Stimulated activated CD4-positive, alpha-beta T cell treated with anti-CD3 and anti-CD28 coated beads, TNF-alpha, amount 100 ng/mL, for 4 hours (primary cell): ENCODE measurements at places on chromosomes 13 and 19.

DNA sequence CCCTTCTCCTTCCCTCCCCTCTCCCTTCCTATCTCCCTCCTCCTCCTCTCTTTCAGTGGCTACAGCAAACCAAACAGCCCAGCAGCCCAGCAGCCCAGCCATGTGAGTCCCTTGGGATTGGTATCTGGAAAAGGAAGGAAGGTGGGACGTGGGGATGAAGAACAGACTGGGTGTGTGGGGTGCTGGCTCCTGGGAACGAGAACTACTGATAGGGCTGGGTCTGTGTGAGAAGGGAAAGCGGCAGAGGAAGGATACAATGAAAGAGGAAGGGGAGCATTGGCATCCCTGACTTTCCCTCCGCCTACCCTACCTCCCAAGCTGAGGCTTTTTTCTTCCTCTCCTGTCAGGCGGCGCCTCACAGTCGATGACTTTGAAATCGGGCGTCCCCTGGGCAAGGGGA lies 863 bp downstream of the AURKC start:
- DNase-seq, result no peak

GRCh38 chr19:52896431-52897137 lies 851 bp downstream of the ZNF320 start:
- DNase-seq, result no peak

DNA sequence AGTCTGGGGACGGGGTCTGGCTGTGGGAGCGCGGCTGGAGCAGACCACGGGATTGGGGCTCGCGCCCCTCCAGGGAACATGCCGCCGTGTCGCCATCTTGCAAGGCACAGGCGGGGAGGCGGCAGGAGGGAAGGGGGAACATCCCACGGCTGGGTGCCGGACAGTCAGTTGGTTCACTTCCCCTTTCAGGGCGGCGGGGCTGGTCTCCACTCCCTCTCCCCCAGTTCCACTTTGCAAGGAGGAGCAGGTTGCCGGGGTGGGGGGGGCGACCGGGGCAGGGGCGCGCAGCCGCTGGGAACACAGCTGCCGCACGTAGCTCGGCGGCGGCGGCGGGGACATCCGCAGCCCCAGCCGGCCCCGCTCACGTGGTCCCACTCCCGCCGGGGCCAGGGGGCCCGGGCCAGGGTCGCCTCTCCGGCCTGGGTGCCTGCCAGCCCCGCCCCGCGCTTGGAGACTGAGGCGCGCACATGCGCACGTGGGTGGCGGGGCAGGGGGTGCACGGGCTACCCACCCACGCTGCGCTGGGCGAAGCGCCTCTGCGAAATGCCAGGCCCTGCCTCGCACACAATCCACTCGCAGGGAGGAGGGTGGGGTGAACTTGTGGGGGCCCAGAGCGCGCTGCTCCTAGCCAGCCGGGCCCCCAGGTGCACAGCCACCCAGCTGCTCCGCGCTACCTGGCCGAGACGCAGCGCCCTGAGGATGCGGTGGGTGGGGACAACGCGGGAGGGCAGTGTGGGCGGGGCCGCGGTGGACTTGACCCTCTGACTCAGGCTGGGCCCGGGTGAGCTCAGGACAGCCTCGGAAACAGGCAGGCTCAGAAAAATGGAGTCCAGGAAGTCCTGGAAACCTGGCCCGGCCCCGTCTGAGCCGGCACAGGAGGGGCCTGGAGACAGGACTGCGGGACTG lies 6.4 kb downstream of the KLF16 start:
- DNase-seq, result no peak

GRCh38 chr19:29841559-29842367 lies 30.0 kb downstream of the CCNE1 start:
- no peak for DNase-seq

GRCh38 chr19:1361601-1362386 lies 21.9 kb upstream of the NDUFS7 start:
- no peak for DNase-seq

DNA sequence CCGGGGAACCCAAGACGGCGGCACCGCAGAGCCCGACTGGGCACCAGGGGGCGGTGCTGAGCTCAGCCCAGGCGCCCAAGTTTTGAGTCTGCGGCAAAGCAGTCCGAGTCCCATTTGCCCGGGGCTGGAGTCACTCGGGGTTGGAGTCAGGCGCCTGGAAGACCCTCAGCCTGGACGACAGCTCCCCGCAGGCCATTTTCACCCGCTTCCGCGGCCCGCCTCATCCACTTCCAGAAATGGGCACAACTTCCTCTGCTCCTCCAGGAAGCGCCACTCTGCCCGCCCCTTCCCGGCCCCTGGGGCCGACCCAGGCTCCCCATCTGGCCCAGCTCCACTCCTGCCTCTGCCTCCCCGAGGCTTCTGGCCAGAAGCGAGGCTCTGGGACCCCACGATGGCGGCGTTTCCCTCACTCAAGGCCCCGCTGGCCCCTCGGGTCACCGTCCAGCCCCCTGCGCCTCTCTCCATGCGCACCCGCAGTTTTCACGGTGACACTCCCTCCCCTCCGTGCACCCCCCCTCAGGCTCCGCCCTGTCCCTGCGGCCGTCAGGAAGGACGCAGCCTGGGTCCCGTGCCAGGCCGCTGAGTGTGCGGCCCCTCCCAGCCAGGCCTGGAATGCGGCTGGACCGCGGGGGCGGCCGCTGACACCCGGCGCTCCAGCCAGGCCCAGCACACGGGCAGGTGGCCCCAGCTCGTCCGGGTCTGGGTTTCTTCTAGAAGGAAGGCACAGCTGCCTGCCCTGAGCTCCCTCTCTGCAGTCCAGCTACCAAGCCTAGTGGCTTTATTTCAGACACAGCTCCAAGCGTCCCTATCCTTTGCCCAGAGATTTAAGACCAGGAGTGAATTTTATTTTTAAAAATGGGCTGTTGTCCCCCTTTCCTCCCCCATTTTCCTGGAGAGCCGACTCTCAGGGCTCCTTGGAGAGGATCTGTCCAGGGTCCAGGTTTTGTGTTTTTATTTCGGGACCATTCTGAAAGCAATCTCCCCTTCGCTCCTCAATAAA lies 4.7 kb downstream of the SERTAD1 start:
- DNase-seq, result peak; percentile 59

- DNase-seq, result no peak
Observed at GRCh38 chr13:66675620-66676019, 554.5 kb downstream of the PCDH9 start.

- DNase-seq, result no peak
Observed at GRCh38 chr13:110425444-110425780, 118.3 kb downstream of the COL4A2 start.

GRCh38 chr19:5292822-5293611 lies 47.6 kb downstream of the PTPRS start:
- peak; percentile 38 for DNase-seq

DNA sequence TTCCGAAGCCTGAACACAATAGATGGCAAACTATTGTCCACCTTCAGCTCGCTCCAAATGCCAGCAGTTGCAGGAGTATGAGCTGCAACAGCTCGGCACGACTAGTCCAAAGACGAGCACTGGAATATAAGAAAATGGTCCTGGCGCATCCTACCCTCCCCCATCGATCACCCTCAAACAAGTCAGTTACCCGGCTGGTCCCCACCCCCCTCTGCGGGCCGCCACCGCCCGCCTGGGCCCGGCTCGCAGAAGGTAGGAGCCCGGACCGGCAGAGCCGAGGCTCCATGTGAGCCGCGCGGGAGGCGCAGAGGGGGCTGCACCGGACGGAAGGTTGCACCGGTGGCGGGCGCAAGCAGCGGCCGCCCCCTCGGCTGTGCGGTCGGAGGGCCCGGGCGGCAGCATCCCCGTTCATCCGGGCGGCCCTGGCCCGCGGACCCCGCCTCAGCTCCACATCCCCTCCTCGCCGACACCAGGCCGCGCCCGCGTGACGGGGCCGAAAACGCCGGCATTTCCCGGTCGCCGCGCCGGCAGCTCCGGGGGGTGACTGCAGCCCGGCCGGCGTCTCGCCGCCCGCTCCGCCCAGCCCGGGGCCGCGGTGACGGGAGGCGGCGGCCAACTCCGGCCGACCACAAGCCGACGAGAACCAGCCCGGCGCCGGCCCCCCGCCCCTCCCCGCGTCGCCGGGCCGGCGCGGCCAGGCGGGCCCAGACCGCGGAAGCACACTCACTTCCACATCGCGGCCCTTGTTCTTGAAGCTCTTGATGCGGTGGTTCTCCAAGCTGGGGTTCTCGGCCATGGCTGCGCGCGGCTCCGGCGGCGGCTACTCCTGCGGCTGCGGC lies 552 bp downstream of the KPNA3 start:
- peak; percentile 13 for DNase-seq

- DNase-seq, result no peak
Observed at GRCh38 chr19:15456871-15457700, 7.3 kb downstream of the RASAL3 start.

GRCh38 chr19:10831987-10832938 lies 3.7 kb downstream of the TMED1 start:
- no peak for DNase-seq

- DNase-seq, result no peak
Observed at GRCh38 chr13:107753748-107754147, 461.6 kb downstream of the LIG4 start.

GRCh38 chr19:5154129-5154798 lies 185.4 kb downstream of the KDM4B start:
- DNase-seq, result no peak

DNA sequence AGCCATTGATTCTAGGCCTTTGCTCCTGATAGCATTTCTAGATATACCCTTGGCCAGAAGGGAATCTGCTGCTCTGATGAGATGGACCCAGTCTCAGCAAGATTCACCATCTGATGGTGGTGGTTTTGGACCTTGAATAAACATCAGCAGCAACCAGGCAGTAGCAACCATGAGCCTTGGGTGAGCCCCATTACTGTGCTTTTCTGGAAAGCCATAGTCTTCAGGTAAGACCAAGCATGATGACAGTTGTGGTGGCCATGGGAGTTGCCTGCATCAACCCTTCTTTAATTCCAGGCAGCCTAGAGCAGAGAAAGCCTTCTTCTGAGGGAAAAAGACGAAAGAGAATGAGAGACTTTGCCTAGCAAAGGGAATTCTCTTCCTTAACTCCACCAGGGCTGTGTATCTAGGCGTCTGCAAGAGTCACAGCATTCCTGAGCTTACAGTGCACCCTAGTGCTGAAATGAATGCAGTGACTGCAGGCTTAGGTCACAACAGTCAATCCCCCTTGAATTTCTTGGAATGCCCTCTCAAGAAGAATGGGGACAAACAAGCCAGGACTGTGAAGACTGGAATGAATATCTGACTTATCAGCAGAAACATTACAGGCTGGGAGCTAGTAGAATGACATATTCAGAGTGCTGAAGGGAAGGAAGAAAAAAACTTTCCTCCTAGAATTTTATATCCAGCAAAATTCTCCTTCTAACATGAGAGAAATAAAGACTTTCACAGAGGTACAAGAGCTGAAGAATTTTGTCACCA lies 942.4 kb upstream of the PCDH20 start:
- no peak for DNase-seq

DNA sequence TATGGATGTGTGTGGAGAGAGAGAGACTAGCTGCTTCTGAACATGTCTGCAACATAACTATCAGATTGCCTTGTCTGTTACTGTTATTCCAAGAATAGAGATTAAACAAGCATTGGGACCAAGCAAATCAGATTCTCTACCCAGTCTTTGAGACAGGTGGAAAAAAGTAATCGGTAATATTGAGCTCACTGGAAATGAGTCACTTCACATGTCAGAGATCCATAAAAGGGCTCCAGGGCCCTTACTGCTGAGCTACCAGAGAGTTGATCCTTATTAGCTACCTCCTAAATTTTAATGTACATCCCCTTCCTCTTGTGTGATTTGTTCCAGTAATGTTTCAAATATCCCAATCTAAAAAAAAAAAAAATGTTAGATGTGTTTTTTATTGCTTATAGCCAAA lies 2118.0 kb downstream of the PCDH9 start:
- DNase-seq, result no peak

DNA sequence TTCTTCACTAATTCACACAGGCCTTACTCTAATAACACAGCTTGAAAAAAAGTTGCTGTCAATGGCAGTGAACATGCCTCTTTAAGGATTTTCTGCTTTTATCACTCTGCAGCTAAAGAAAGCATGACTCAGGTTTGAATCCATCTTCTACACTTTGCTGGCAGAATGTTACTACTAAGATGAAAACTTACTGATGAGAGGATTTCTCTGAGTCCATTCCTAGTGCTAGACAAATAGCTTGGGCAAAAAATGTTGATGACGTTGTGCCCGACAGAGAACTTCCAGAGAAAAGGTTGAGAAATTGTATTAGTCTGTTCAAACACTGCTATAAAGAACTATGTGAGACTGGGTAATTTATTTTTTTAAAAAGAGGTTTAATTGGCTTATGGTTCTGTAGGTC lies 572.0 kb downstream of the IRS2 start:
- DNase-seq, result no peak

DNA sequence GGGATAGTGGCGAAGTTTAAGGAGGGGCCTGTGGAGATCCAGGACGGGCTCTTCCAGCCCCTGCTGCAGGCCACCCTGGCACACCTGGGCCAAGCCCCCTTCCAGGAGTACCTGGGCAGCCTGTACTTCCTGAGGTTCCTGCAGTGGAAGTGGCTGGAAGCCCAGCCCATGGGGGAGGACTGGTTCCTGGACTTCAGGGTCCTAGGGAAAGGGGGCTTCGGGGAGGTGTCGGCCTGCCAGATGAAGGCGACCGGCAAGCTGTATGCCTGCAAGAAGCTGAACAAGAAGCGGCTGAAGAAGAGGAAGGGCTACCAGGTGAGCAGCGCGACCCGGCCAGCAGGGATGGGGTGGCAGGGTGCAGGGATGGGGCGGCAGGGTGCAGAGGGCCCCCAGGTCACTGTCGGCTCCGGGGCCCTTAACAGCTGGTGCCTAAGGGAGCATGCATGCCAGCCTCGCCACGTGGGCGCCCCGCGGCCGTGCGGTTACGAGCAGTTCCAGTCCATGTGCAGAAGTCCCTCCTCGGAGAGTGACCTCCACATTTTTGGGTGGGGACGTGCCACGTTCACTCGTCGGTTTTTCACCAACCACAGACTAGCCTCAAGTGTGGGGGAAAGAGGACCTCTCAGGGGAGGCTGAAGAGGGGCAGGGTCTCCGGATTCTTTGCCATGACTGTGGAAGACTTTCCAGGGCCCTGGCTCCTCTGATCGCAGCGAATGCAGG lies 912 bp downstream of the GRK1 start:
- no peak for DNase-seq
